ENCODE measurements at places on chromosomes 1 and 21.

GRCh38 chr1:12358499-12358898 is 128.7 kb downstream of the VPS13D start:
- DNase-seq = no peak

- no peak for DNase-seq
These were observed 5.6 kb upstream of the DSCAM start for GRCh38 chr21:40852563-40852962.

DNA sequence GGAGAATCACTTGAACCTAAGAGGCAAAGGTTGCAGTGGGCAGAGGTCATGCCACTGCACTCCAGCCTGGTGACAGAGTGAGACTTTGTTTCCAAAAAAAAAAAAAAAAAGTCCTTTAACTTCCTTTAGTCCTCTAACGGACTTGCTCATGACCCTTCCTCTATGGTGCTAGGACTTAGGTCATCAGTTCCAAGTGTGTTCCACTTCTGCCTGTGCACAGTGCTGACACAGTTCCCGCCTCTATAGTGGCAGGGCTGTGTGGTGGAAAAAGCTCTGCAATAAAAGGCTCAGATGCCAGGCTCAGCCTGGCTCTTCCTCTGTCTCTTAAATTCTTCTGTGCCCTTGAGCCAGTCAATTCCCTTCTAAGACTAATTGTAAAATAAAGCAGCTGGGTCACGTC is 22.0 kb downstream of the CC2D1B start:
- DNase-seq = no peak

DNA sequence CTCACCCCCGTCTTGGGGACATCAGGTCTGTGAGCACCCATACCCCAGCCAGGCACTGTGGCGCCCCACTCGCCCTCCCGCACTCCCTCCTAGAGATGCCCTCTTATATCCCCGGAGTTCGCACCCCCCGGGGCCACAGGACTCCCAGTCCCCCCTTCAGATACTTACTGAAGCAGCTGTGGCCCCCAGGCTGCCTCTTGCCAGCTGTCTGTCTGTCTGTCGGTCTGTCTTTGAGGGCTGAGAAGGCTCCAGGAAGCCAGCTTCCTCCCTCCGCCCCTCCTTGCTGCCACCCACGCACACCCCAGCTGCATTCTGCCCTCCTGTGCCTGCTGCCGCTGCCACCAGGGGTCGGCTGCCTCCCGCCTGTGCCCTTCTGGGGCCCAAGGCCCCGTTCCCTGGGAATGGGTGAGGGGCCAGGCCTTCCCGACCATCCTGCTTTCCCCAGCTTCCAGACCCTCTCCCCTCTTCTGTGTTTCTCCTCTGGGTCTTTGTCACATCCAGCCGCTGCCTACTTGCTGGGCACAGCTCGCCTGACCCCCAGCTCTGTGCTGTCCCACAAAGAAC is at the start of gene PTPN7:
Gene PTPN7 (minus strand): TSS at position 226 of the 564 bp plus-strand sequence. CDS start 1,200 bp downstream, outside the sequence.
- peak; percentile 72 for DNase-seq

GRCh38 chr1:163744301-163744887 is 422.6 kb downstream of the NUF2 start:
- DNase-seq = no peak

GRCh38 chr1:119330466-119331189 is 38.0 kb upstream of the HAO2 start:
- DNase-seq = no peak

DNA sequence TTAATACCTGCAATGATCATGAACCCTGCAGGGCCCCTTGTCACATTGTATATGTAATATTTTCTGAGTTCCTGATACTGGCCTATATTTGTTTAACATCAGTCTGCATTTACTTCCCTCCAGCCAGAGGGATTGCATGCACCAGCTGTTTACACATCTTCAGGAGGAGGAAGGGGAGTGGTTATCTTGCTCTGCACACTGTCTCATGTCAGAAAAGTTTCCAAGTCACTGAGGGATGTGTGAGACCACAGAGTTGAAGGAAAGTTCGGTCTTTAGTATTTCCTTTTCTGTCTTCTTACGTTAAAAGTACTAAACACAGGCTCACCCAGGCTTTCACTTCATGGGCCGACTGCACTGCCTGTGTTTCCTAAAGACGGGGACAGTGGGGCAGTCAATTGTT is 574.1 kb downstream of the LMO4 start:
- DNase-seq = no peak

DNA sequence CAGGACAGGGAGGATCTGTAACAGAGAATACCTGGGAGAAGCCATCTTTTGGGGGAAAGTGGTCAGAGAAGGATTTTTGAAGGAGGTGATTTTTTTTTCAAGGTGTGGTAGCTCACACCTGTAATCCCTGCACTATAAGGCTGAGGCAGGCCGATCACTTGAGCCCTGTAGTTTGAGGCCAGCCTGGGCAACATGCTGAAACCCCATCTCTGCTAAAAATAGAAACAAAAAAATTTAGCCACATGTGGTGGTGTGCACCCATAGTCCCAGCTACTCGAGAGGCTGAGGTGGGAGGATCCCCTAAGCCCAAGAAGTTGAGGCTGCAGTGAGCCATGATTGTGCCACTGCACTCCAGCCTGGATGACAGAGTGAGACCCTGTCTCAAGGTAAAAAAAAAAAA is 67.4 kb upstream of the ARTN start:
- DNase-seq = no peak

DNA sequence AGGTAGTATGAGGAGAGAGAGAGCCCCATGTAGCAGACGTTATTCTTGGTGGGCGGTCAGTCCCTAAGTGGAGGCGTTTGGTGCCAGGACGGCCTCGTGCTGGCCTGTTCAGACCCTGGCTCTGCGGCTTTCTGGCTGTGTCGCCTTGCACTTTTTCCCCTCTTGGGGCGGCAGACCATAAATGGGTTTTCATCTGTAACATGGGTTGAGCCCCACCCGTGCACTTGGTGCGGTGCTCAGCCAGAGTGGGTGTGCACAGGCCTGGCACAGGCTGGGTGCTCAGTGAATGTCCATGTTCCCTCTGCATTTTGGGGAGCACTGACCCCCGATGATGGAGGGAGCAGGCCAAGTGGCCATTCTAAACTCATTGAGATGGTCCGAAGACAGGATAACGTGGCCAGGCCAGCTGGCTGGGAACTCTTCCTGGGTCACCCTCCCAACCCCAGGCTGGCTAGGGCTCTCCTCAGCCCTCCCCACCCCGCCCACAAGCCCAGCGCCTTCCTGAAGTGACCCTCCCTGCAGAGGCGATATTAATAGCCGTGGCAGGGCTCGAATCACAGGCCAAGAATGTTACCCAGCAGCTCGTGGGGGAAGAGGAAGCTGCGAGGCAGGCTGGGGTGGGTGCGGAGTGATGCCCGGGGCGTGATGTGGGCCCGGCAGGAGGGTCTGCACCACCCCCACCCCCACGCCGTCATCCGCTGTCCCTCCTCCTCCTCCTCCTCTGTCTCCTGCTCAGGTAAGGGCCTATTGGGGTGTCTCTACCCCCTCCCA is 78.5 kb downstream of the ARHGEF10L start:
- no peak for DNase-seq

GRCh38 chr1:214505134-214505533 is 46.3 kb downstream of the PTPN14 start:
- no peak for DNase-seq

DNA sequence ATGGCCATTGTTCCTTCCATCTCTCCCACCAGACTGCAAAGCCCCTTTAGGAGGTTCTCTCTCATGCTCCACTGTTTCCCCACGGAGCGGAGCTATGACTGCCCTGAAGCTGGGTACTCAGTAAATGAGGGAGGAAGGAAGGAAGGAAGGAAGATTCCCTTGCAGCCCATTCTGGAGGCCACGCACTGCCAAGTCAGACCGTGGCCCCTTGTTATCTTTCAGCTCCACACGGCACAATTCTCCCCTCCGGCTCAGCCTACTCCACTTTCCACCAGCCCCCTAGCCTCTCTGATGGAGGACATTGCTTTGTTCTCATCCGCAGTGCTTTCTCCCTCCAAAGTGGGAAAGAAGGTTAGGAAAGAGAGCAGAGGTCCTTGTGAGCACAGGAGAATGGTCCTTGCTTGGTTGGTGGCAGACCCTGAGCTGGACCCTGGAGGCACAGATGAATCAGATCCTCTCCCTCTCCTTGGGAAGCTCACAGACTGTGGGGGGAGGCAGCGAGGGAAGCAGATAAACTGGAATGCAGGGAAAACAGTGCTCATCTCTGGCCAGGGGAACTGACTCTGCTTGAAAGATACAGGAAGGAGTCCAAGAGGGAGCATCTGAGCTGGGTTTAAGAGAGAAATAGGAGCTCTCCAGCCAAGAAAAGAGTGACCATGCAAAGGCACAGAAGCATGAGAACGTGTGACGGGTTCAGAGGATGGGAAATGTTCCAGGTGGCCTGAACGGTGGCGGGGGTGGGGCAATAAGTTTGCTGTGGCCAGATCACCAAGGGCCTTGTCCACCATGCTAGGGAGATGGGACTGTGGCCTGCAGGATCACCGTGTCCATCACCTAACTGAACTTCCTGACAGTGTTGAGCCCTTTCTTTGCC is 52.6 kb downstream of the GLIS1 start:
- no peak for DNase-seq

GRCh38 chr1:50329332-50329932 is 93.8 kb downstream of the DMRTA2 start:
- DNase-seq = no peak
